LoVo (cell line): ENCODE measurements at places on chromosomes 11 and 22.

DNA sequence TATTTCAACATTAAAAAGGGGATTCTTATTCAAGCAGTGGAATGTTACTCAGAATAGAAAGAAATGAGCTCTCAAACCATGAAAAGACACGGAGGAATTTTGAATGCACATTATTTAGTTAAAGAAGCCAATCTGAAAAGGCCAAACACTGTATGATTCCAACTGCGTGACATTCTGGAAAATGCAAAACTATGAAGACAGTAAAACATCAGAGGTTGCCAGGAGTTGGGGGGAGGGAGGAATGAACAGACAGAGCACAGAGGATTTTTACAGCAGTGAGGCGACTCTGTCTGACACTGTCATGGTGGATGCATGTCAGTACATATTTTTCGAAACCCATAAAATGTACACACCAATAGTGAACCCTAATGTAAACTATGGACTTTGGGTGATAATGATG is 22.9 kb upstream of the THY1 start:
- no peak for DNase-seq

DNA sequence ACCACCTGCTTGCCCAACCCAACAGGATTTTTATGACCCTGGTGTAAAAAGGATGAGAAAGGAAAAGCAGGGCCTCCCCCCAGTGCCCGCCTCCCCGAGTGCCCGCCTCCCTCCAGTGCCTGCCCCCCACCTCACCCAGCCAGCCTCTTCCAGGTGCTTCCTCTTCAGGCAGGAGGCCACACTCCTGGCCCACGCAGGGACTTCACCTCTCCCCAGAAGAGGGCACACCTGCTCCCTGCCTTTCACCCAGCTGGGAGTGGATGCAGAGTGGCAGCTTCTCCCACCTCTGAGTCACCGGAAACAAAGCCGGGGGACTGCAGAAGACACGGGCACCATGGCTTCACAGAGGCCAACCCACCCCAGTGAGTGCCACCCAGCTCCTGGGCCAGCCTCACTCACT is 16.1 kb downstream of the CPT1A start:
- peak; percentile 26 for DNase-seq

DNA sequence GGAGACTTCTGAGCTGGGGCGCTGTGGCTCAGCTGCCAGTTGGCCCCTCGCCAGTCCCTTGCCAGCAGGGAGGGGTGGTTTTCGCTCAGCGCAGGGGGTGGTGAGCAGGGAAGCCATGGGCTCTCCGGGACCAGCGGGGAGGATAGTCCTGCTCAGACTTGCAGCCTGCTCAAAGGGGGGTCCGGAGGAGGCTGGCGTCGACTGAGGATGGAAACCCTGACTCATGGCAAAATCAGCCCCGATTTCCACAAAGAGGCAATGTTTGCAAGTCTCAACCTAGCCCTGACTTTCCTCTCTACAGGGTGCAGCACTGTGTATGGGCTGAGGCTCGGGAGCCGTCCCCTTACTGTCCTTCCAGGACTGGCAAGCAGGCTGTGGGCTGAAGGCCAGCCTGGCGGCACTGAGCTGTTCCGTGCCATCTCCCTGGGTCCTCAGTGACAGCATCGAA is 35.1 kb downstream of the FBLN1 start:
- DNase-seq, result no peak

DNA sequence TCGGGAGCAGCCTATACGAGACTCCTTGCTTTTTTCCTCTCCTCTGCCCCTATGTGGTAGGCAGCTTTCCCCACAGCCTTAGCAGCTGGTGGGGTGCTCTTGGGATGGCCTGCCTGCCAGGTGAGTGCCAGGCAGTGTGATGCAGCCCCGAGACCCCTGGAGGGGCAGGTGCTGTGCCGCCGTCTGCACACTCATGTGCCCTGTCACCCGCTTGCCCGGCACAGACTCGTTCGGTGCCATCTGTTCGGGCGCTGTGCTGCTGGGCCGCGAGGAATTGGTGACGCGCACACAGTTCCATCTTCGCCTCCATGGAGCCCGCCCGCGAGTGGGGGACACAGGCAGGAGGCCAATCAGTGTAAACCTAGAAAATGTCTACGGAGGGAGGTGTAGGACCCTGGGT is 15.1 kb downstream of the TRMU start:
- DNase-seq, result no peak

- DNase-seq, result no peak
Measured at GRCh38 chr11:120814531-120815318, 209.2 kb upstream of the TBCEL start.

- no peak for DNase-seq
Measured at GRCh38 chr11:78886616-78887015, 312.0 kb upstream of the NARS2 start.

- DNase-seq, result no peak
Measured at GRCh38 chr11:66361502-66361941, 10.0 kb downstream of the SLC29A2 start.

GRCh38 chr11:19328586-19329311 is 88.0 kb upstream of the E2F8 start:
- no peak for DNase-seq

GRCh38 chr11:110750100-110750499 is 37.9 kb upstream of the ARHGAP20 start:
- no peak for DNase-seq

DNA sequence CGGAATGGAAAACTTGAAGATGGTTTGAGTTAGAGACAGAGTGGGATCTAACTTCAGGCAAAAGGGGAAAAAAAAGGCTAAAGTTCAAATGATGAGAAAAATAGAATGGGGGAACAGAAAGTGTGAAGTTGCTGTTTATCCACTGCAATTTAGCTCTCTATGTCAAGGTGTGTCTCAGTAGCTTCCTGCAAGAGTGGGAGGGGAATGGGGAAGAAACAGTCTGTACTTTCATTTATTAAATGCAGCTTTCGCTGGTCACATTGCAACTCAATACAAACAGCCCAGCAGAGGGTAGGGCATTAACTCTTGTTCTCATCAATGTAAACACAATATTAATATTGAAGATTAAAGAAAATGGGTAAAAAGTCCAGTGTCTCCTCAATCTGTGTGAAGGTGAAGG is 214.7 kb upstream of the SYN3 start:
- DNase-seq, result no peak

- no peak for DNase-seq
Measured at GRCh38 chr11:106950067-106950491, 68.2 kb downstream of the GUCY1A2 start.

DNA sequence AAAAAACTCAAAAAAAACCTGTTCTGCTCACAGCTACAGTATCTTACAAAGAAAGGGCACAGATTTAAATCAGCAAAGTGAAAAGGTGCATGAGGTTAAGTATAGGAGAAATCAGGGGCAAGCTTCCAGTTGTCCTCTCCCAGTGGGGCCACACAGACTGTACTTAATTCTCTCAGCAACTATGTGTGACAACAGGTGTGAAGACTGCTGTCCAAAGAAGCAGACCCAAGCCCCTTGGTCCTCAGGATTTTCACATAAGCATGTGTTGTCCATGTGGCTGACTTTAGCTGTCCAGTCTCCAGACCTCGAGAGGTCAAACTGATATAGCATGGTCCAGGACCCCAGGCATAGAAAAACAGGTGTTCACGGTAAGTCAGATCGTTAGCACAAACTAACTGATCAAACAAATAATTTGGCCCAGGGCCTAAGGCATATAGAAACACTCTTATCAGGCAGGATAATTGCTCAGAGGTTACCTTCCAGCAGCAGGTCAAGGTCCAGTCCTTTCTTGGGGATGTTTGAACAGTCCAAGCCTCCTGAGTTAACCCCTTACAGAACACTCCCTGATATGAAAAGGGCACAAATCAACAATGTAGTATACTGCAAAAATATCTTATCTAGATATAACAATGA is 21.1 kb upstream of the CSTF3 start:
- DNase-seq, result peak; percentile 75

DNA sequence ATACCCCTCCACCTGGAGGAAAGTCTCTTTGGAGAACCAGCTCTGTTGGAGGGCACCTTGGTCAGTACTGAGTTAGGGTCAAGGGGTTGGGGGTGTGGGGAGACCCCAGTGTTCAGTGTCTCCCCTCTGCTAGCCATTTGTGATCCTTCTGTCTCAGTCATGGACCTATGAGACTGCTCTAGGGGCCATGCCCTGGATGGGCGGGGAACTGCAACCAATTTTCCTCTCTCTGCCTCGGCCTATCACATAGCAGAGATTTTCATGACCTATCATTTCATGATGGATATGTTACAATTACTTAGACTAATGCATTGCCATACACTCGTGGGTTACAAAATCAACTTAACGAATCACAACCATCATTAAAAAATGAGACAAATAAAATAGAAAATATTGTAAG is 7.4 kb downstream of the OTOG start:
- no peak for DNase-seq

DNA sequence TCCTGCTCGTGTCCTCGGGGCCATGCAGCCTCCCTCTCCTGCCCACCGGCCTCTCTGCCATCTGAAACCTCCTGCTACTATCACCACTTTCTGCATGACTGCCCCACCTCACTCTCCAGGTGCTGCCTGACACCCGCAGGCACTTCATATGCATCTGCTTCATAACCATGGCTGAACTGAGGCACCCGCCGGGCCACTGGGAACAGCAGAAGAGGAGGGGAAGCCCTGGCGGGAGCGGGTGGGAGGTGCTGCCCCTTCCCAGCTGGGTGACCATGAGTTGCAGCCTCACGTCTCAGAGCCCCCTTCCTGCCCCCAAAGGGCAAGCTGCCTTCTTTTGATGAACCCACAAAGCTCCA is 21.7 kb upstream of the PICK1 start:
- DNase-seq, result no peak

DNA sequence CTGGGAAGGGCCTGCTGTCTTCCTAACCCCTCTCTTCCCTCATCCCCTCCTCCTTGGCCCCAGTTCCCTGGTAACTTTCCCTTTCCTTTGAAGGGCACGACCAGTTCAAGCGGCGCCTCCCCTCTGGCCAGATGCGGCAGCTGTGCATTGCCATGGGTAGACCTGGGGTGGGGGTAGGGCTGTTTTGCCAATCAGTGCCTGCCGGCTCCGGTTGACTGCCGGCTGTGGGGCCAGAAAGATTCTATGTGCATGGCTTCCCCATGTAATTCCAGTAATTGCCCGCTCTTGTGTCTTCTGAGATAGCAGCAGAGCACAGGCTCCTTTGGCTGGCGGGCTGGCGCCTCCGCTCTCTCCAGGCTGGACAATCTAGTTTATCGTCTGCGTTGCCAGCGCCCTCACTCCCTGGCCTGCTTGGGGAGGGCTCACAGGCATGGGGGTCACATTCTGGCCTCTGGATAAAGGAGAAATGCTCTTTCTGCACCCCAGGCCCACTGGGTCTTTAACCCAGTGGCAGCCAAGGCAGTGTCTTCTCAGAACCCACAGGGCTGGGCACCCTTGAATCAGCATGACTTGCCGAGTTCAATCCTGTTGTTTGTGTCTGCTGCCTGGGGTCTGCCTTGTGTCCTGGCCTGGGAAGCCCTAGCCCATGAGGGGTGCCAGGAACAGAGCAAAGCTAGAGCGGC is 9.4 kb downstream of the SIDT2 start:
- no peak for DNase-seq

GRCh38 chr11:94757037-94757735 is 11.0 kb upstream of the AMOTL1 start:
- no peak for DNase-seq

GRCh38 chr22:29769723-29770321 is 2.7 kb downstream of the UQCR10 start:
- DNase-seq, result no peak

DNA sequence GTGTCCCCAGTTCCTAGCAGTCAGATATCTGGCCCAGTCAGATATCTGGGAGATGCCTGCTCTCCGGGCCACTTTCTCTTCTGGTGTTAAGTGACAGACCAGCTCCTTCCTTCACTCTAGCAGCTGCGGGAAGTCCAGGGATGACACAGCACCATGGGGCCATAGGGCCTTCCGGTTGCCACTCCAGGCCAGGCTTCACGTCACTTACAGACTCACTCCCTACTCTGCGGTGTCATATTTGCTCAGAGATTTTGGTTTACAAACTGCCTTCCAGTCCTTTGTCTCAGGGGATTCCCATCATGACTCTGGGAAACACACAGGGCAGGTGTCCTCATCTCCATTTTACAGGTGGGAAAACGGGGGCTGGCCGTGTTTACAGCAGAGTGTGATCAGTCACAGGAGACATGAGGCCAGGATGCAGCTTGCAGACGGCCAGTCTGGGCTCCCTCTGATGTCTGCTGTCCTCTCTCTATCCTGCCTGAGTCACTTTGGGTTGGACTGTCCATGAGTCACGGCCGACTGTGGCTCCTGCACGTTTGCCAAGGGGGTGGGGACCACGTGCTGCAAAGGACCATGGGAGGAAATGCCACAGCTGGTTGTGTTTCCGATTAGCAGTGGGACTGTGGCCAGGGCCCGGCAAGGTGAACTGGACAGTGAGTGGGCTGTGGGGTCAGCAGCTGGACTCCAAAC is 8.2 kb upstream of the TBC1D22A start:
- peak; percentile 94 for DNase-seq

GRCh38 chr11:69599502-69599901 is 41.5 kb upstream of the CCND1 start:
- no peak for DNase-seq

GRCh38 chr11:28417601-28418323 is 309.6 kb downstream of the METTL15 start:
- no peak for DNase-seq

- no peak for DNase-seq
Measured at GRCh38 chr22:46256358-46256958, 6.4 kb upstream of the CDPF1 start.

DNA sequence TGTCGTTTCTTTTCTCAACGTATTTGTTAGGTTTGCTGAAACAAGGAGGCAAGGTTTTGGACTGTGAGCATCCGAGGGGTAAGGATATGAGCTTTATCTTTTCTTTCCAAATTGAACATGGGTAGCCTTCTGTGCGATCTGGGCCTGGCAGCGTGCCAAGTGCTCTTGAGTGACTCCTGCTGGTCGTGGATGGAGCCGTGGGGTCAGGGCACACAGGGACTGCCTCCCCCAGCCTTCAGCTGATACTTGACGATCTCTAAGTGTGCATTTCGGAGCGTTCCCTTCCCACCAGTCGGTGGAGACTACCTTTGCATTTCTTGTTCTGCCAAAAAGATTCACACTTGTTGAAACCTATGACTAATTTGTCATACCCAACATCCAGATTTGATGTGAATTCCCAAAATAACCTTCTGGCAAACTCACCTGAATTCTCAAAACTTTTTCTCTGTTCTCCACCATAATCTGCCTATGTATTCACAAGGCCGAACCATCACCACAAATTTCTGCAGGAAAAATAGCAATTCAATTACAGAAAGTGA is 40.1 kb upstream of the CLMP start:
- DNase-seq, result no peak

- DNase-seq, result no peak
Measured at GRCh38 chr11:66017321-66017720, 5.5 kb downstream of the CST6 start.

- no peak for DNase-seq
Measured at GRCh38 chr22:42414565-42415303, 17.5 kb downstream of the NFAM1 start.

GRCh38 chr11:31823644-31824331 is 12.7 kb upstream of the PAX6 start:
- DNase-seq, result no peak

DNA sequence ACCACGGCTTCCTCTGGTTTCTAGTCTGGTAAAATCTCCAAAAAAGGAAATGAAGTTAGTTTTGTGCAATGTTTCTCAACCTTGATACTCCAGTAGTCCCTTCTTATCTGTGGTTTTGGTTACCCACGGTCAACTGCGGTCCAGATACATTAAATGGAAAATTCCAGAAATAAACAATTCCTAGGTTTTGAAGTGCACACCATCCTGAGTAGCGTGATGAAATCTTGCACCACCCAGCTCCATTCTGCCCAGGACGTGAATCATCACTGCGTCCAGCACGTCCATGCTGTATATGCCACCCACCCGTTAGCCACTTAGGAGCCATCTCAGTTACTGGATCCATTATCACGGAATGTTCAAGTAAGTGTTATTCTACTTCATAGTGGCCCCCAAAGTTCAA is 117.0 kb downstream of the FBXO7 start:
- DNase-seq, result no peak
